ENCODE measurements at places on chromosomes 11 and 22.

- DNase-seq, result no peak
Measured at GRCh38 chr22:29330753-29331152, 15.3 kb upstream of the RASL10A start.

DNA sequence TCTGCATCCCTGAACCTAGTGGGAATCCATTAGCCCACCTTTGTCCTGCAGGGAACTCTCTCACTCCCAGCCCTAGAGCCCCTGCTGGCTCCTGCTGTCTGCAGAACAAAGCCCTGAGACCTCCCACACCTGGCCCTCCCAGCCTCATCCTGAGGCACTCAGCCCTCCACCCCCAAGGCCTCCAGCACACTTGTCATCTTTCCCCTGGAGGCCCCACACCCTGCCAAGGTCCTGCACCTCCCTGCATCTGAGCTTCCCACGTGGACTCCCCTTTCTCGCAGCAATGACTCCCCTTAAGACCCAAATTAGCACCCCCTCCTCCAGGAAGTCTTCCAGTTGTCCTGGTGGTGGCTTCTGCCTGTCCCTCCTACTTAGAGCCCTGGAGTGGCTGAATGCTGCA is 42.3 kb upstream of the LINC01488 start:
- DNase-seq, result no peak

DNA sequence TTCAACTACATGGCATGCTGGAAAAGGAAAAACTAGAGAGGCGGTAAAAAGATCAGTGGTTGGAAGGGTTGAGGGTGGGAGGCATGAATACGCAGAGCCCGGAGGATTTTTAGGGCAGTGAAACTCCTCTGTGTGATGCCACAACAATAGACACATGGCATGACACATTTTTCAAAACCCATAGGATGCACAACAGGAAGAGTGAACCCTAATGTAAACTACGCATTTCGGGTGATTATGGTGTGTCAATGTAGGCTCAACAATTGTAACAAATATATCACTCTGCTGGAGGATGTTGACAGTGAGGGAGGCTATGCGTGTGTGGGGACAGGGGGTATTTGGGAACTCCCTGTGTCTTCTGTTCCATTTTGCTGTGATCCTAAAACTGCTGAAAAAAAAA is 15.7 kb upstream of the FAM83F start:
- no peak for DNase-seq

DNA sequence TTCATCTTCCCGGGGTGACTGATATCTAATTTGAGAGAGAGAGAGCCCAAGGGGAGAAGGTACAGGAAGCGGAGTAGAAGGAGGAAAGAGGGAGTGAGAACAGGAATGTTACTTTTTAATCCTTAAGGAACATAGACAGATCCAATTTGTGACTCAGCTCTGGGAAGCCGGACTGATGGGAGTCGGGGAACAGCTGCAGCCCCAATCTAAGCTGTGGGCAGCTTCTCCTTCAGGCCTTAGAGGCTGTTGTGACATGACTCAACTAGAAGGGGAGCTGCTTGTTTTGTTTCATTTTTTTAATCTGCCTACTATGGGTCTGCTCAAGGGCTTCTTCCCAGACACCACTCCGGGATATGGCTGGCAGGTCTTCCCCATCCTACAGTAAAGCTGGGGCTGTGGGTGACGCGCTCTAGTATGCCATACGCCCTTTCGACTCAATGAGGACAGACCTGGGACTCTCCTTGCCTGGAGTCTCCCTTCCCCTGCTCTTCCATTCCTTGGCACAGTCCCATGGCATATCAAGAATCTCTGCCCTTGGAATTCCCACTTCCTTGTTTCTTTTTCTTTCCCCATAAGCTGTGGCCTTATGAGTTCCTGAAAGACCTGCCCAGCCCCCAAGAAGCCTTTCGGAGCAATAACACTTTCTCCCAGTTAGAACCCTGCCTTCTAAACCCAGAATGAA is 103.3 kb upstream of the AKIP1 start:
- DNase-seq, result no peak

GRCh38 chr11:75478783-75479596 is 46.0 kb upstream of the KLHL35 start:
- DNase-seq, result no peak

Data from cortex of kidney (tissue), 1 donor.